ENCODE measurements at places on chromosomes 3 and 15.

DNA sequence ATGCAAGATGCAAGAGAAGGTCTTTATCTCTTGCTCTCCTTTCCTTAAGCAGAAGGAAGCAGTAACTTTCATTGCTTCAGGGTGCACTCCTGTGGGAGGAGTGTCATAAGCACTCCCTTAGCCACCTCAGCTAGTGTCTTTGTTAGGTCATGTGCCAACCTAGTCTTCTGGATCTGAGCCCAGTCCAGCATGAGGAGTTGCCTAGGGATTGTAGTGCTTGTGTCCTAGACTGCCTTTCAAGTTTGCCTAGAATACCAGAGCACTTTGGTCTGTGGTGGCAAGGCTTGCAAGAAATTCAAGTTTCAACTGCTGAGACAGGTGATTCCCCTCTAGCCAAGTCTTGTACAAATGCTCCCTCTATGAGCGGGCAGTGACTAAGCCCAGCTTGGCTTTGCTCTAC lies 633.6 kb downstream of the ZNF385D start:
- DNase-seq, result no peak

DNA sequence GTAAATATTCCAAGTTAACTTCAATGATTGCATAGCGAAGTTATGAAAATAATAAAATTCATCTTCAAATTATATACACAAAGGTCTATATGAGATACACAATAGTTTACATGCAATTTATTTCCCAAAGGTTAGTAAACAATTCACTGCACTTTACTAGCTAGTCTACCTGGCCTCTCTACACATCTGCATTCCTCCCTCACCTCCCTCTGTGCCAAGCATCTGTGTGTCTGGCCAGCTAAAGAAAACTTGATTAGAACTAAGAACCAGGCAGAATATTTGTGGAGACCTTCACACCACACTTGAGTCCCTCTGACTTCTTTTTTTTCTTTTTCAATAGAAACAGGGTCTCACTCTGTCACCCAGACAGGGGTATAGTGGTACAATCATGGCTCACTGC lies 61.4 kb downstream of the LRRFIP2 start:
- no peak for DNase-seq

- no peak for DNase-seq
These were observed 2.7 kb downstream of the TATDN2 start for GRCh38 chr3:10251006-10251405.

DNA sequence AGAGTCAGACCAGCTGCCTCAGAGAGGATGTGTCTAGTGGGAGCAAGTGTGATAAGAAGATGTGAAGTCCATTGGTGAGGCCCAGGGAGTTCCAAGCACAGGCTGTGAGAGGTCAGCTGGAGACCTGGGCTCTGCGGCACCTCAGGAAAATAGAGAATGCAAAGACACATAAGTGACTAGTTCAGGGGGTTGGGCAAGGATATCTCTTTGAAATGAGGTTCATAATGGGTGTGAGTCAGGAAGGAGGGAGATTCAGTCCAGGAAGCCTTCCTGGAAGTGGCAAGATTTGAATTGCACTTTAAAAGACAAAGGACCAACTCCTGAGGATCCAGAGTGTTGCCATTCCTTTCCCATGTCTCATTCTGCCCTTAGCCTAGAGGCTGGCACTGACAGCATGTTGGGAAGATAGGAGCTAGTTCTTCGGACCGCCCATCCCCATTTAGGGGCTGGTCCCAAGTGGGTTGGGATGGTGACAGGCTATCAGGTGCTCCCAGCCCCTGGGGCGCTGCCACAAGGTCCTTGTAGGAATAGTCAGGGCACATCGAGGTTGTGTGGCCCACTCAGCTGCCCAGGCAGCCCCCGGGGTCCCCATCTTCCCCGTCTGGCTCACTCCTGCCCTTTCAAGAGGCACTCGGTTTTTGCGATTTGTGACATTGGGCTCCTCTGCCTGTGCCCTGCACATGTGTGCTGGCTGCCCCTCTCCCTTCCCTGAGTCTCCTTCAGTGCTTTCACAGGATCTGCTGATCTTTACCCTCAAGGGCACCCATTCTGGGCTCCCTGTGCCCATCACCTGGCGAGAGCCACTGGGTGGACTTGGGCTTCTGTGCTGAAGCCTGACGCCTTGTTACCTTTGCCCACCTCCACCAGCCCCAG lies 23.7 kb downstream of the ESYT3 start:
- DNase-seq, result no peak

DNA sequence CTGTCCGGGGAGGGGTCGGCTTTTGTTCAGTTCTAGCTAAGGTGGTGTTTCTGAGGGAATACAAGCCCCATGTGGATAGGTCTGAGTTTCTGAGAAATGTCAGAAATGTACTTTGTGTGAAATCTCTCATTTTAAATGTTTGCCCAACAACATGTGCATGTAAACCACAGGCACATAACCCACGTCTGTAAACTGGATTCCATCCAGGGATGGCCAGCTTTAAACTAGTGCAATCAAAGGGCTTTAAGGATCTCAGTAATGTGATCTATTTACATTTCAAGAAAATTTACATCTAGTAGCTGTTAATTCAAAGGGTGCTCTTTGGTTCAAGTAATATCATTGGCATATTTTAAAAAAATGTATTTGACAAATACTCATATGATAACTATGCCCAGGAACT lies 52.0 kb downstream of the POLR2M start:
- DNase-seq, result no peak

DNA sequence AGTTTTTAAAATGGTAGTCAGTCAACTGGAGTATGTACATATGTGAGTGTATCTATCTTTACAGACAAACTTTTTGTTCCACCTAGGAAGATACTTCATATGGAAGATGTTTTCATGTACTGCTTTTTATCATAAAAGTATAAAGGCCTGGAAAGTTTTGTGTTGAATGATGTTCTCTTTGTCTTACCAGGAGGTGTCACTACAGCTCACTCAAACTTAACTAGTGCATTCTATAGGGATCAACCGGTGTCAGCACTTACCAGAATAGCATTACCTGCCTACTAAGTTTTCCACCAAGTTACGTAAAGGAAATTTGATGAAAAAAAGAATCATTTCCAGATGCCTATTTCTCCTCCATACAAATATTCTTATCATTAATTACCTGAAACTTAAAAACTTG lies 522.6 kb upstream of the SEMA6D start:
- DNase-seq, result no peak

DNA sequence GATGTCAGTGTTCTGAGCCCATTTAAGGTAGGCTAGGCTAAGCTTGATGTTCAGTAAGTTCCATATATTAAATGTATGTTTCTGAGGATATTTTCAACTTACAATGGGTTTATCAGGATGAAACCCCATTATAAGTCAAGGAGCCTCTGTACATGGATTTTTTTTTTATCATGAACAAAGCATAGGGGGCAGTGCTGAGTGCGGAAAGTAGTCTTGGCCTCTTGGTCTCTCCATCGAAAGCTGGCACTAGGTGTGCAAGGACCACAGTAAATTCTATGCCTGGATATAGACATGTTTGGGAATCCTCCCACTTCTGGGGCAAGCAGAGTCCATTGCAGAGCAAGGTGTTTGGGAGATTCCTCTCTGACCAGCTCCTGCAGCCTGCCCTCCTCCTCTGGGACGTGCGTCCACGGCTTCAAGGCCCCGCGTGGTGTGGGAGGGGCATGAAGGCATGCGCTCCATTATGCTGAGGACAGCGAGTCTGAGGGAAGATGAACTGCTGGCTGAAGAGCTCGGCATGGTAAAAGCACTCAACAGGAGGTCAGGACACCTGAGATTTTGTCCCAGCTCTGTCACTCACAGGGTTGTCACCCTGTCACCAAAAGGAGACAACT lies 122.9 kb upstream of the LIPC start:
- no peak for DNase-seq

DNA sequence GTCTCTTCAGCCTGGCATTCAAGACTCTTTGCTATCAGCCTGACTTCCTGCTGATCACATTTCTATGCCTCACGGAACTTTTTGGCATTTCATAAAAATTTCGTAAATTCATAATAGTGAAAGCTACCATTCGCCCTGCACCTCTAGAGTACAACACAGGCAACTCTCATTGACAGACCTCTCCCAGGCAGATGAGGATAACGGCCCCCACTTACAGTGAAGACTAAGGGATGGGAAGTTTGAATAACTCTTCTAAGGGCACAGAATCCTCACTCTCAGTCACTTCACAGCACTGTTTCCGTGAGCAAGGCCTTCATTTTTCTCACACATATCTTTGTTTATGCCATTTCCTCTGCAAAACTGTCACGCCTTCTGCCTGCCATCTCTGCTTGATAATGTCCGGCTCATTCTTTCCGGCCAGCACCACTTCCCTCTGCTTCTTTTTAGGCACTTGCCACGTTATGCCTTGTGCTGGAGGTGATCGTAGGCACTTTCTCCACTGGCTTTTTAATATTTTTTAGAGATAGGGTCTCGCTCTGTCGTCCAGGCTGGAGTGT lies 224.1 kb upstream of the HES1 start:
- no peak for DNase-seq

DNA sequence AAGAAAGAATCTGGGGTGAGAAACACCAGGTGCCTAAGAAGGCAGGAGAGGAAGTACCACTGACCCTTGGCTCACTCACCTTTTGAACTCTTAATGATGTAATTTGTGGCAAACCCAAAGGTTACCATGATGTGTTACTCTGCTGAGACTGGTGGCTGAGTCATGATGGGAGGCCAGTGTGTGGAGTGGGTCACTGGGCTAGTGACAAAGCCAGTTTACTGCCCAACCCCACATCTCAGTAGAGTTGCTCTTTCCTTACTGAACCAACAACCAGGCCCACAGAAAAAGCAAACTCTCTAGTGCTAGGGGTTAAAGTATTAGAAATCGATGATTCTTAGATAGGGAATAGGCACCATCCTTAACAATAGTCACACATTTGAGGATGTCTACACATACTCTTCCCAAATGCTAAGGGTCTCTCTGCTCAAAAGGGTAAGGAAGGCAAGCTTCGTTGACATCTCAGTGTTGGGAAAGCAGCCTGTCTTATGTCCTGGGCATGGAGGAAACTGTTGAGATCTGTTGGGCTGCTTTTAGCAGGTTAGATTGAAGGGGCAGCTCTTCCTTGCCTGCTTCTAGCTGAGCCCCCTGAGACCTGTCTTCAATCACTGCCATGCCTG lies 3.1 kb downstream of the RBP2 start:
- DNase-seq, result no peak

DNA sequence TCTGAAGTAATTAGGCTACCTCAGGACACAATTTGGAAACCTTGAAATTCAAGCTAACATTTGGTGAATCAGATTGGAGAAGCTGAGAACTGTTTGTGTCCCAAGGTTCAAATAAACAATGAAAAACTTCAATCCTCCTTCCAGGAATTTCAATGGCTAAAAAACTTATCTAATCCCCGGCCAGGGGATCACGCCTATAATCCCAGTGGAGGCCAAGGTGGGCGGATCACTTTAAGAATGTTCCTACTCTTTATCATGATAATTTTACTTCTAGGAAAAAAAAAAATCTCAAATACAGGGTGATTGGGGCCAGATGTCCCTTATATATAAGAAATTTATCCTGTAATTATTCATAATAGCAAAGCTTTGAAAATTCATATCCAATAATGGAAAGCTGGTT lies 139.0 kb downstream of the CPNE4 start:
- no peak for DNase-seq

DNA sequence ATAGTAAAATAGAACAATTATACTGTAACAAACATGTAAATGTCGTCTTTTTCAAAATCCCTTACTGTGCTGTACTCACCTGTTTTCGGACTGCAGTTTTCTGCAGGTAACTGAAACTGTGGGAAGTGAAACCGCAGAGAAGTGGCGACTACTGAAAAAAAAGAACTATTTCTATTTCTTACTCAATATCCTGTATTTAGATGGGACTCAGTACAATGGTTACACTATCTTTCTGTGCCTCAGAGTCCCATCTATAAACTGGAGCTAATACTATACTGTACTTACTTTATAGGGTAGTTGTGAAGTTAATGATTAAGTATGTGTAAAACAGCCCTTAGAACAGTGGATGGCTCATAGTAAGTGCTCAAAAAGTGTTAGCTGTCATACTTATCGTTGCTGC lies 14.3 kb upstream of the P2RY12 start:
- no peak for DNase-seq

DNA sequence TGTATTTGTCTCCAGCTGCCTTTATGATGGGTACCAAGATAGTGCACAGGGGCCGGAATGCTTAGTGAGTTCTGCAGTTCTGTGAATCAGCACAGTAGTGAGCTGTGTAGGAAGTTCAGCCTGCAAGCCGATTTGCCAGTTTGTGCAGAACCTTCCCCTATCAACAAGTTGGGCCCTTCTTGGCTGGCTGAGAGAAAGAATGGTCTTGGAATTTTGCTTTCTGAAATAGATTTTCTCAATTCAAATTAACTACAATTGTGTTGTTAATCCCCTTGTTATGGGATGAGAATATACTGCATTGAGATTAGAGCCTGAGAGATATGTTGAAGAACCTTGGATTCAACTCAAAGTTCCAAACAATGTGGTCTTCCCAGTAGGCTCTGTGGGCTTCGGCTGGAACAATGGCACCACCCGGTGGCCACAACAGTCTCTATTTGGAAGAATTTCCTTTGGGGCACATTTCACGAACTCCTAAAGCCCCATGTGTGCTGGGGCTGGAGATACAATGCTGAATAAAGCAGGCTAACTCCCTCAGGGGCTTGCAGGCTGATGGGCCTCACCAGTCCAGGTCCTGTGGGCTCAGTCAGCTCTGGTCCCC lies 59.1 kb downstream of the TRIM42 start:
- DNase-seq, result peak; percentile 49

DNA sequence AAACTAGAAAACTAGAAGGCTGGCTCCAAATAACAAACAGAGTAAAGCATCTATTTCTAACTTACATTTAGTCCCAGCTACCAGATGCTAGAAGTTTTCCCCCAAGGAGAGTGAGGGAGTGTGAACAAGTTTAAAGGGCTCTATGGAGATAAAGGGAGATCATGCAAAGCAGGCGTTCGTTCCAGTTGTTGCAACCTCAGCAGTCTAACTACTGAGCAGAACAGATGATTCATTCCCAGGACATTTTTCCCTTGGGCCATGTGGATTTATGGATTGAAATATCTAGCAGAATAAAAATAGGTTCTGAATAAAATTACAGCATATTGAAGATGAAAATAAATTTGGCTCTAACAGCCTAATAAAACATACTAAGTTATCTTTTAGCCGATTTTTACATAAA lies 154.8 kb upstream of the TTC14 start:
- DNase-seq, result peak; percentile 65

DNA sequence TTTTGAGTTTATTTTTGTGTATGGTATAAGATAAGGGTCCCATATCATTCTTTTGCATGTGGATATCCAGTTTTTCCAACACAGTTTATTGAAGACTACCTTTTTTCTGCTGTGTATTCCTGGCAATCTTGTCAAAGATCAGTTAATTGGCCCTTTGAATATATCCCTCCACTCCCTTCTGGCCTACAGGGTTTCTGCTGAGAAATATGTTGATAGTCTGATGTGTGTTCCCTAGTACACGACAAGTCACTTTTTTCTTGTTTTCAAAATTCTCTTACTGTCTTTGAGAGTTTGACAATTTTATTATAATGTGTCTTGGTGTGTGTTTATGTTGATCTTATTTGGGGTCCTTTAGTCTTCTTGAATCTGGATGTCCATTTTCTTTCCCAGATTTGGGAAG lies 129.2 kb downstream of the ISL2 start:
- no peak for DNase-seq
